ENCODE measurements at places on chromosomes 3 and 15.

DNA sequence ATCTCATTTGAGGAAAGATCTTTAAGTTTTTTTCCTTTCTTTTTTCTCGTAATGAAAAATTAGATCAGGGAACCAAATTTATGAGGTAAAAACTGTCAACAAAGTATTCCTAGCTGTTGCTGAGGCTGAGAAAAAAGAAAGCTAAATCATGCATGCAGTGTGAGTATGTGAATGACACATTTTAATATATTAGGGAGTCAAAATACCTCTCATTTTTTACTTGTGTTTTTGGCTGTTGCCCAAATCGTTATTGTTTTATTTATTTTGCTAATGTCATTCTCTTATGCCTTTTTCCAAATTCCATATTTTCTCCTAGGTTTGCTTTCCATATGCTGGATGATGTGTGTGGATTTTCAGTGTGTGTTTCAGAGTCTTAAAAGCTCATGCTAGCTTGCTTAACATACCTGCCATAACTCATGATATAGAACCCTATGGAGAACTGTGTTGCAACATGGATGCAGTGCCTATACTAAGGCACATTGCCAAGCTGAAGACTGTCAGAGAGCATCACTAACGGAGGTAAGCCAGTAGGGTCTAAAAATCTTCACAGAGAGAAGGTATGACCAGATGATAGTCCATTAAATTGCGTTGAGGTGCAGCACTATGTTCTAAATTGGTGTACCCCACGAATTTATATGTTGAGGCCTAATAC lies 629.5 kb upstream of the KCNMB2 start:
- peak; percentile 28 for DNase-seq

- DNase-seq: no peak
Observed at GRCh38 chr3:108076564-108076963, 14.3 kb downstream of the CD47 start.

GRCh38 chr15:38144921-38145320 lies 107.7 kb upstream of the SPRED1 start:
- DNase-seq: no peak

- DNase-seq: no peak
Observed at GRCh38 chr15:88020806-88021205, 235.7 kb downstream of the NTRK3 start.

DNA sequence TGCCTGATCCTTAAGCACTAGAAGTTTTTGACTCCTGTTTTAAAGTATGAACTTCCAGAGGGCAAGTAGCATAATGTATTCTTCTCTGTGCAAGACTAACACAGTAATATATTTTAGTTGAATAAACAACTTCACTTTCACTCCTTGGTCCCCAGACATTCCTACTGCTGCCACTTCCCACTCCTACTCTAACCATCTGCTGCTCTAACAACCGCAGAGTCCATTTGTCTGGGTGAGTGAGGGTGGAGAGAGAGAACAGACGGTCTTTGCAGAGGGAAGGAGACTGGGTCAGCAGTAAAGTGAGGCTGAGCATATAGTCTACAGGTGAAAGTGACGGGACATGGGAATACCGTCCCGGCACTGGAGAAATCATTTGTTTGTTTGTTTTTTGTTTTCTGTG lies 301.0 kb upstream of the SLCO3A1 start:
- no peak for DNase-seq

DNA sequence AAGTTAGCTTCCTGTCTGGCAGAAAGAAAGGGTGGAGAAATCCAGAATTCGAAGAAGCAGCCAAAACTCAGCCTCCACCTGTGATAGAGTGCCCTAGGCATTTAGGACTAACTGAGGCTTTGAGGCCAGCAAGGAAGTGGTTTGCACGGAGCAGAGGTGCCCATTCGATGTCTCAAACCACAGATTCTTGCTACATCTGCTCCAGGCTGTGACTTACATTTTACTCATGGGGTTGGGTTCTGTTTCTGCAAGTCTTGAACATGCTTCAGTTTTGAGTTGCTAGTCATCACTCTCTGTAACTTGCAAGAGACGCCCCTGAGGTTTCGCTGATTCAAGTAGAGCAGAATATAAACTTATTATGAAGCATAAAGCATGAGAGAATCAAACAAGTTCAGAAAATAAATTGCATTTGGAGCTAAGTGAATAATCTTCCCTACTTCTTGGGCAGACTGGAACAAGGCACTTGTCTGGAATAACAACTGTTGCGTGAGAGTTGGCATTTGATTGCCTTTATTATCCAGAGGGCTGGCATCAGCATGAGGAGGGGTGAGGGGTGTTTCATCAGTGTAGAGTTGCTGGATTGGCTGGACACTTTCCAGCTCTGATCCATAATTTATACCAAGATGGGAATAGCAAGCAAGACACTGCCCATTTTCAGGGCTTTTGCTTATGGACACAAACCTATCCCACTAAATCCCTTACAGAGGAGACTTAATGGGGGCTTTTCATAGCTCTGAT lies 256.5 kb downstream of the AGBL1 start:
- peak; percentile 19 for DNase-seq

GRCh38 chr3:115547207-115547606 lies 76.1 kb upstream of the GAP43 start:
- DNase-seq: no peak

DNA sequence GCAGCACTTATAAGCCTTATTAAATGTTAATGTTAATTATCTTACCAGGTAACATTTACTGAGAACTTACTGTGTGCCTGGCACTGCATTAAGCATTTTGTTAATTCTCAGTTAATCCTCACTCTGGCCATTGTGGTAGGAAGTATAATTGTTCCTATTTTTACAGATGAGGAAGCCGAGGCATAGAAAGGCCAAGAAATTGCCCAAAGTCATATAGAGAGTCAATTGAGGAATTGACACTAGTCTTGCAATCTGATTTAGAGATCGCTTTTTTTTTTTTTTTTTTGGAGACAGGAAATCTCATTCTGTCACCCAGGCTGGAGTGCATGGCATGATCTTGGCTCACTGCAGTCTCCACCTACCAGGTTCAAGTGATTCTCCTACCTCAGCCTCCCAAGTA lies 132.6 kb upstream of the PROK2 start:
- DNase-seq: no peak

- DNase-seq: no peak
Observed at GRCh38 chr3:171349392-171349791, 110.8 kb downstream of the TNIK start.

DNA sequence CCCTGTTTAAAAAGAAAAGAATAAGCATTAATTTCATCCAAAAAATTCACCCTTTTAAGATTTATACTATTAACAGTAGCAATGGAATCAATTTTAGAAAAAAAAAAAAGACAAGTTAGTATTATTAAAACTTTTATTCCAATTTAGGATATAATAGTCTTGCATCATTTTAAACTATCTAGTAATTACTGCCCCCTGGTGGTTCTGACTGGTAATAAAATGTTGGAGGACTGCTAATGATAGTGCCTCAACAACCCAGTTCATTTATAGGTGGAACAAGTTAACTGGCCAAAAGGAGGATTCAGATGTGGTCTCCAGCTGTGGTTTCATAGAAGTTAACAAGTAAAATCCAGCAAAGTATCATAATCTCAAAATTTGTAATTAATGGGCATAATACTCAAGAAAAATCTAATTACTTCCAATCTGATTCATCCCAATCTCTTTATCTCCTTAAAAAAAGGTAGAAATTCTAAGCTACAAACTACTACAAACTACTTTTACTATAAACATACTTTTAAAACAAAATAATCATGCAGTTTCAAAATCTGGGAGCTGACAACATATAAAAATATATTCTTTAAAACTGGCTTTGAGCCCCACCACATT lies 30.7 kb upstream of the WDR49 start:
- DNase-seq: peak; percentile 74

DNA sequence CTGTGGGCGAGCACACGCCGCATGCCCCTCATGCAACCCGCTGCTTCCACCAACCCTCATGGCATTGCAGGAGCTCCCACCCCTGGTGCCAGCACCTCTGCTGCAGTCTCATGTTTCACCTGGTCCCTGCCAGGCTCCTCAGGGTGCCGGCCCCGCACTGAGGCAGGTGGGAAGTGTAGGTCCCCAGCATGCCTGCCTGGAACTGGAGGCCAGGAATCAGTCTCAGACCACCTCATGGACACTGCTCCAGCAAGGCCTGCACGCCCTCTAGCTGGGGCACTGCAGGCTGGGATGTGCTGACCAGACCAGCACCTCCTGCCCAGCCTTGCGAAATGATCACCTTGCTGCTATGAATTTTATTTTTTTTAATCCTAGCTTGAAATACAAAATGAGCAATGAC lies 39.1 kb downstream of the OCA2 start:
- DNase-seq: no peak

- peak; percentile 33 for DNase-seq
Observed at GRCh38 chr15:84915606-84915958, 31.1 kb downstream of the SLC28A1 start.

GRCh38 chr3:67384016-67384415 lies 270.4 kb downstream of the SUCLG2 start:
- DNase-seq: peak; percentile 16

DNA sequence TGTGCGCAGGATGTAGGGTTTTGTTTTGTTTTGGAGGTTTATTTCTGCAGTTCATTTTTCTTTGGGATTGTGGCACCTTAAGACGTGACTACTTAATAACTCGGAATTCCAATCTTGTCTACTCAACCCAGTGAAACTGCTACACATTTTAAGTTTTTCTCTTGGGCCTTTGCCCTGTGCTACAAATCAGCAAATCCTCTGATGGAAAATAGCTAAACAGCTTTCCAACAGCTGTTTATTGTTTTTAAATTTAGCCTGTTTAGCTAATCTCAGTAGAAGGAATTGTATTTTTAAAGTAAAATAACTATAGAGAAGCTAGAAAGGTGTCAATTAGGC lies 48.4 kb downstream of the OPA1 start:
- no peak for DNase-seq

- DNase-seq: peak; percentile 62
Observed at GRCh38 chr3:133230195-133230594, 169.7 kb upstream of the BFSP2 start.

DNA sequence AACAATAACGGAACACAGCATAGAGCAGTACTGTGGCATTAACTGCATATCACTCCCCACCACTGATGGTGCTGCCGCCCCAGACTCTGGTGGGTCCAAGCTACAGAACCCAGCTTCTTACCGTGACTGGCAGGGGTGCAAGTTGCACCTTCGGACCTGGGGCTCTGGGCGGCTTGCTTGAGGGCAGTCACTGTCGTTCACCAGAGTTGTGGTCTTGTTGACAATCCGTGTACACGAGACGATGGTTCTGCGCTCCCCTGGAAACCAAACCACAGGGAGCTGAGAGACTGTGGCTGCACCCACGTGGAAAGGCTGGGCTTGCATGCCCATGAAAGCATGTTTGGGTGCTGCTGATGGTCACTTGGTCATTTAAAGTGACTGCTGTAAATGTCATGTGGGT lies 293.0 kb downstream of the ADAMTS17 start:
- no peak for DNase-seq

GRCh38 chr3:160577556-160578195 lies 12.3 kb upstream of the KPNA4 start:
- DNase-seq: peak; percentile 63

- peak; percentile 81 for DNase-seq
Observed at GRCh38 chr3:157360044-157360443, 76.6 kb upstream of the PTX3 start.

- DNase-seq: no peak
Observed at GRCh38 chr15:85276508-85276907, 103.9 kb upstream of the AKAP13 start.

DNA sequence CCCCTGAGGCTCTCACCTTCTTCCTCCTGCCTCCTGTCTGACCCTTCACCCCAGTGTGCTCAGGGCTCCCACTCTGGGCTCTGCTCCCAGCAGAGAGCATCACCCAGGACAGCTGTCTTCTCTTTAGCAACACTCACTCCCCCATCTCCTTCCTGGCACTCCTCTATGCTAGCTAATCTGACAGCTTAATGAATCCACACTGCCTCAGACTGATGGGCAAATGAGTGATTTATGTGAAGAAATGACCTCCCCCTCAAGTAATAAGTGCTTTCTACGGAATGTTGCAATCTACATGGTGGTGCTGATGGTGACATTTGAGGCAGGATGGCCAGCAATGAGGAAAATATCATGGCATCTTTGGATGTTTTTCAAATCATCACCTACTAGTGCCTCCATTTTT lies 83.6 kb downstream of the LSM3 start:
- DNase-seq: no peak

DNA sequence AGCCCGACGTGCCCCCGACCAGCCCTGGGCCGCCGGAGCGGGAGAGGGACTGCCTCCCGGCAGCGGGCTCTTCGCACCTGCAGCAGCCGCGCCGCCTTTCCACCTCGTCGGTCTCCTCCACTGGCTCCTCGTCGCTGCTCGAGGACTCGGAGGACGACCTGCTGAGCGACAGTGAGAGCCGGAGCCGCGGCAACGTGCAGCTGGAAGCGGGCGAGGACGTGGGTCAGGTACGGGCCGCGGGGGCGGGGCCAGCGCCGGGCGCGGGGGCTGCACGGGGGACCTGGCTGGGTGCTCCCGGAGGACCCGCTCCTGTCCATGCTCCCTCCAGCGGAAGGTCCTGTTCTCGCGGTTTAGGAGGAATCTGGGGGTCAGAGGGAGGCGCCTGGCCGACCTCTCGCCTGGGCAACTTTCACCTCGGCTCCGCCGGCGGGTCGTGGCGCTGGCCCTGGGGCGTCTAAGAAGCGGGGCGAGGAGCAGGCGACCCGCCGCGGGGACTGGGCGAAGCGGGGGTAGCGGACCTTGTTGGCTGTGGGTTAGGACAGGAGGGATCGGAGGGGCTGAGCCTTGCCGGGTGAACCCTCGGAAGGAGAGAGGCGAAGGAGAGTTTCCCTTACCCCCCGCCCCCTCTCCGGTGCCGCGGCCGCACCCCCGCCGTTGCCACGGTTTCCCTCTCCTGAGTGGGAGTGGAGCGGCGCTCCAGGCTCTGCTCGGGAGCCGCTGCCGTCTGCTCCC lies 682 bp downstream of the ITPKA start:
- peak; percentile 40 for DNase-seq

DNA sequence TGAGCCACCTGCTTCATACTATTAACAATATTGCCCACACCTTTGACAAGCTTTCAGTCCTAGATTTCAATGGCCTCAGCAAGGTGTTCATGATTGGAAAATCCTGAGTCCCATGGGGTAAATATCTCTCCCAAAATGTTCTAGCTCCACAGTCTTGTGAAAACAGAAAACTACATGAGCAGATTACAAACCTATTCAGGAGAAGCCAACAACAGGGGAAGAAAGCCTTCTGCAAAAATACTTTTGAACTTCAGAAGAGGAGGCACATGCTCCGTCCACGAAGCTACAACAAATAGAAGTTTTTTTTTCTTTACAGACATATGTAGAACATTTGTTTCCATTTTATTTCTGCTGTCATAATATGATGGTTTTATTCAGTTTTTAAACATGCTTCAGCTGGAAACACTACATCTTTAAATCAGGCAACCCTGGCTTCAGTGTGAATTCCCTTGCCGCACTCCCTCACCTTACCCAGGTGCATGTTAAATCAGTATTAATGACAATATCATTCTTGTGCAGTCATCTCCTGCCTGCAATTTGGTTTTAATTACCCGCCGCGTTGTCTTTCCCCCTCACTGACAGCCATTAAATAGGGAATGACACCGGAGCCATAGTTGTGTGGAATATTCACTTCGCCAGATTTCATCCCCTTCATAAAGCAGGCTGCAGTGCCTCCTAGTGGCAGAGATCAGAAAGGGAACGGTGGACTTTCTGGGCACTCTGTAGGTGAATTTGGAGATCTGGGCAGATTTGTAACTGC lies 725.5 kb upstream of the ARRDC4 start:
- peak; percentile 65 for DNase-seq

GRCh38 chr3:187041362-187042307 lies 97.7 kb downstream of the RPL39L start:
- no peak for DNase-seq
